Left cardiac atrium (tissue), 4 donors: ENCODE measurements at places on chromosomes 16 and 17. TPM values are rescaled to one million over a fixed set of nuclear protein-coding genes. Genes with fewer than 3 reads are reported as not detected.

DNA sequence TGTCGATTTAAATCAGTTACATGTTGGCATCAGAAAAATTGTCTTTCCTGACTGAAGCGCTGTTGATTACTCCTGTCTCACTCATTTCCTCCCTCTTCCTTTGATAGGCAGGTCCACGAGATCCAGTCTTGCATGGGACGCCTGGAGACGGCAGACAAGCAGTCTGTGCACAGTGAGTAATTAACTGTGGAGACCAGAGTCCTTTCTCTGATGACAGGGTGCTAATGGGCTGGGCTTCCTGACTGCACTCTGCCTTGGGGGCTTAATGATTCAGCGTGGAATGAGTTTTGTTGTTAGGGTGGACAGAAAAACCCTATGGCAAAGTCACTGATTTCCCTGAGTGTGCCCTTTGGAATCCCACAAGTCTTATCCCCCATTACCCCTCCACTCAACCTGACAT, 6.5 kb downstream of the GOSR2 start:
- DNase-seq, result no peak

- no peak for DNase-seq
Observed at GRCh38 chr17:77531641-77532040, 390.9 kb downstream of the SEC14L1 start.

- DNase-seq, result no peak
Observed at GRCh38 chr17:52096056-52096455, 62.5 kb downstream of the CA10 start.

The CCDC144A gene
- total RNA-seq, result 4.7 TPM

GRCh38 chr16:1172651-1173050, 19.7 kb downstream of the CACNA1H start:
- no peak for DNase-seq

GRCh38 chr17:74618451-74618850, 5.1 kb downstream of the CD300E start:
- no peak for DNase-seq
